ENCODE measurements at places on chromosomes 5 and 9. TPM values are rescaled to one million over a fixed set of nuclear protein-coding genes. Genes with fewer than 3 reads are reported as not detected.

DNA sequence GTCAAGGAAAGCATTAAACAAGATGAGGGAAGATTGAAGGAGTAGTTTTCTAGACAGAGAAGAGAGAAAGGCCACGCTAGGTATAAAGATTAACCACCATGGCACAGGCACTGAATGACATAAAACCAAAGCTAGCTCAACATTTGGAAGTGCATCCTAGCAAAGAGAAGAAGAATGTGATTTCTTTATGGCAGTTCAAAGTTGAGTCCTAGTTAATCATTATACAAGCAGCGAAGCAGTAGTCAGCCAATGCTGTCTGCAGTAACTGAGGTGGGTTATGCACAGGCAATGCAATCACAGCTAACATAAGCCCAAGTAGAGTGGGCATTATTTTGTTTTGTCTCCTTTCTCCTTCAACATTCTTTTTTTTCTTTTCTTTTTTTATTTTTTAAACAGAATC is 24.0 kb upstream of the ANKRD31 start:
- DNase-seq: no peak

GRCh38 chr9:589723-590122 is 251.8 kb upstream of the DMRT1 start:
- no peak for DNase-seq

GRCh38 chr5:111655169-111655924 is 101.6 kb downstream of the NREP start:
- no peak for DNase-seq

GRCh38 chr5:67434466-67434865 is 237.9 kb upstream of the CD180 start:
- DNase-seq: no peak

DNA sequence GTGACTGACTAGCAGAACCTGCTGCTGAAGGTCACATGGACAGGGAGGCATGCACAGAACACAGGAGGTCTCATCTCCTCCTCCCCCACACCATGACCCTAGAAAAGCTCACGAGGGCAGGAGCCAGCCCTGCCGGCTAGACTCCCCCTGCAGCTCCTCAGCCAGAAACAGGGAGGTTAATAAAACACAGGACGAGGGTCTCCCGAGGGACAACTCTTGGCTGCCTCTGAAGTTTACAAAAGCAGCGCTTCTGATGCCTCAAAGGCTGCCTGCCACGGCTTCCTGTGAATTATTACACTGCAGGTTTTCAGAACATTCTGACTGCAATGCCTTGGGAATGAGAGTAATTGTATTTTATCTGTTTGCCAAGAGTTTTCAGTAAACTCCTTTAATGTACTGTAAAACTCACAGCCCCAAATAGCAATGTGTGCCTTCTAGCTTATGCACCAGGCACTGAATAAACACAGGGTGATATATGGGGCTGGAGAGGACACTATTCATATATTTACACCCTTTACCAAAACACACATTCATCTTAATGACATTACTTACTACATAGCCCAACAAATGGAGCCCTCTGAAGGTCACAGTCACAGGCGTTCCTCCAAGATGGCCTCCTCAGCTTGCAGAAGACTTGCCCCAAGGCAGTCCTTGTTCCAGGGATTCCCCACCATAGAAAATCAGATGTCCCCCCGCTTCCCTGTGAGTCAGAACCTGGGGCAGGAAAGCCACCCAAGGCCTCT is 83.7 kb downstream of the C5orf15 start:
- DNase-seq: no peak

DNA sequence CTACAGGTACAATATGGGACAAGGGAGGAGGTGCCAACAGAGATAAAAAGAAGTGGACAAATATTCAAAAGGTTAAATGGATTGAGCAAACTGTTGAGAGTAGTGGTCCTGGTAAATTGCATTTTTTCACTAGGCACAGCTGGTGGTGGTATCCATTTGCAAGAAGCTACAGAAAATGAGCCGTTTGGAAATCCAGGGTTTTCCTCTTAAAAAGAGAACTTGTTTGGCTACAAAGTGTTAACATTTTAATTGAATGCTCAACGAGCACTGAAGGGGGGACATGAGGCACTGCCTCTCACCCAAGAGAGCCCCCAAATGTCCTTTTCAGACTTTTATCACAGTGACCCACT is 491 bp upstream of the ZCCHC9 start:
- DNase-seq: no peak

DNA sequence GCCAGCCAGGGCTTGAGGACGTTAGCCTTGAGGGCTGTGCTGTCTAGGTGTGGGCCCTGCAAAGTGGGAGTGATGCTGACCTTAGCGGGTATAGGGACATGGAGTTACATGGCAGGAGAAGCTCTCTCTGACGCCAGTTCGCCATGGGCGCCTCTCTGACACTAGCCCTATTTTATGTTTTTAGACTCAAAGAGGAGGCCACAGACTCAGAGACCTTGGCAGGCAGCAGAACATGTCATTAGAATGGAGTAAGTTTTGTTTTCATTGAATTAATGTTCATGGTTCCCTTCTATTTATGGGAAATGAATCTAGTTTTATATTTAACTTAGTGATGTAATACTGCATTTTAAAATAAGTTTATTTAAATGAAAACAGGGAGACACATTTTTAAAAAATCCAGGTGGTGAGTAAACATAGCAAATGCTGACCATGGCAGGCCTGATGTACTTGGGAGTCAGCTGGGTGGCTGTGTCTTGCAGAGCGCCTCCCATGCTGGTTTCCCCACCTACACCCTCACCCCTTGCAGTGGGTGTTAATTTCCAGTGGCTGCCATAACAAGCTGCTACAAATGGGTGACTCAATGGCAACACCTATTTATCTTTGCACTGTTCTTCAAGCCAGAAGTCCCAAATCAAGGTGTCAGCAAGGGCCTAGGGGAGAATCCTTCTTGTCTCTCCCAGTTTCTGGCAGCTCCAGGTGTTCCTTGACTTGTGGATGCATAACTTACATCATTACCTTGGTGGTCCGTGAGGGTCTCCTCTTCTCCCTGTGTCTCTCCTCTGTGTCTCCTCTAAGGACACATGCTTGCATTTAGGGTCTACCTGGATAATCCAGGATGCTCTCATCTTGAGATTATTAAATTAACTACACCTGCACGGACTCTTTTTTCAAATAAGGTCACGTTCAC is 25.6 kb upstream of the GFPT2 start:
- DNase-seq: no peak

DNA sequence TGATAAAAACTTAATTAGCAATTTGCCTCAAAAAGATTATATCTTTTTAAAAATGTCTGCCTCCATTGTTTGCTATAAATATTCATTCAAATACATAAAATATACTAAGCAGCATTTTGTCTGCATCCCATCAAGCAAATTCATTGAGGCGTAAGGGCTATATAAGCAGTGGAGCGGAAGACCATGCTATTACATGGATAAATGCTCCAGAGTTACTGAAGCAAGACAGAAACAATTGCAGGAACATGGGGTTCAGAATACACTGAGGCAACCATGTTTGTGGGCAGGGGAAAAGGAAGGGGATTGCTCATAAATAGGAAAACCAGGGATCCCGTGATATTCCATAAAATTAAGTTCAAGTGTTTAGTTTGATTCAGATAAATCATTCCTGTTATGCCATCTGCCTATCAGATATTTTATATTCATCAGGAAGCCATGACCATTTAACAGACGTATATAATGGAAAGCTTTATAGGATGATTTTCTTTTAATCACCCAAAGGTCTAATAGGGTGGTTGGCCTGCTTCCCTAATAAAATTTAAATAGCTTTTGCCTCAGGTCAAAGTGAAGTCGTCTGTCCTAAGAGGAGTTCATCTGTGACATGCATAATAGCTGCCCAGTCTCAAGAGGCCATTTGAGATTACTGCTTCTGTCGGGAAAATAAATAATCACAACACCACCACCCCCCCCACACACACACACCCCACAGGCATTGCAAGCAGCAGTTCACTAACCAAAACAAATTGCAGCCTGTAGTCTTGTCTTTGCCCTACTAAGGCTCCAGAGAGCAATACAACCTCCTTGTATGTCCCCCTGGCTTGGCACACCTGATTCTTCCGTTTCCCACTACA is 105.2 kb downstream of the RASEF start:
- DNase-seq: no peak

DNA sequence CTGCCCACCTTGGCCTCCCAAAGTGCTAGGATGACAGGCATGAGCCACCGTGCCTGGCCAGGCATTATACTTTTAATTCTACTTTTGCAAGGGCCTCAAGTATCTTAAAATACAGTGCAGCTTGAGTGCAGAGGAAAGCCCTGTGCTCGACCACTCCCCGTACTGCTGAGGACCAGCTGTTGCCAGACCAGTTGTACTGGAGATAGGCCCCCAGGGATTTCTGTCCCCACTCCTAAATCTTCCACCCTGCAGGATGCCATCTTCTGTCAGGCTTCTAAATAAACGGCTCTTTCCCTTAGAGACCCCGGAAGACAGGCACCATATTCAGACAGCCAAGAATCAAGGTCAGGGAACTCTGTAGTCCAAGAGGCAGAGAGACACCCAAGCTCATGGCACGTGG is 16.6 kb upstream of the PSMD5 start:
- DNase-seq: no peak

- DNase-seq: no peak
Observed at GRCh38 chr5:117249086-117249815, 674.6 kb upstream of the SEMA6A start.

DNA sequence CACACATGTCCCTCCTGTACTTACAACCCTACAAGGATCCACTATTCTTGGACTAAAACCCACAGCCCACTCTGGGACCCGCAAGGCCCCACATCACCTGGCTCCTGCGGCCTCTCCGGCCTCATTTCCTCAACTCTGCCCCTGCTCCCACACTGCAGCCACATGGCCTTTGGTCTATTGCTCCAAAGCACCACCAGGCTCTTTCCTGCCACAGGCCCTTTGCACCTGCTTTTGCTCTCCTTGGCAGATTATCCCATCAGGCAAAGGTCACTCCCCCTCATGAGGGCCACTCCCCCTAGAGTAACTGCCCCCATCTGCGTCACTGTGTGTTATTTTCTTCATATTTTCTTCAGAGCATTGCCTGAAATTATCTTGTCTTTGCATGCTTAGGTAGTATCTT is 26.1 kb upstream of the CPLX2 start:
- no peak for DNase-seq

DNA sequence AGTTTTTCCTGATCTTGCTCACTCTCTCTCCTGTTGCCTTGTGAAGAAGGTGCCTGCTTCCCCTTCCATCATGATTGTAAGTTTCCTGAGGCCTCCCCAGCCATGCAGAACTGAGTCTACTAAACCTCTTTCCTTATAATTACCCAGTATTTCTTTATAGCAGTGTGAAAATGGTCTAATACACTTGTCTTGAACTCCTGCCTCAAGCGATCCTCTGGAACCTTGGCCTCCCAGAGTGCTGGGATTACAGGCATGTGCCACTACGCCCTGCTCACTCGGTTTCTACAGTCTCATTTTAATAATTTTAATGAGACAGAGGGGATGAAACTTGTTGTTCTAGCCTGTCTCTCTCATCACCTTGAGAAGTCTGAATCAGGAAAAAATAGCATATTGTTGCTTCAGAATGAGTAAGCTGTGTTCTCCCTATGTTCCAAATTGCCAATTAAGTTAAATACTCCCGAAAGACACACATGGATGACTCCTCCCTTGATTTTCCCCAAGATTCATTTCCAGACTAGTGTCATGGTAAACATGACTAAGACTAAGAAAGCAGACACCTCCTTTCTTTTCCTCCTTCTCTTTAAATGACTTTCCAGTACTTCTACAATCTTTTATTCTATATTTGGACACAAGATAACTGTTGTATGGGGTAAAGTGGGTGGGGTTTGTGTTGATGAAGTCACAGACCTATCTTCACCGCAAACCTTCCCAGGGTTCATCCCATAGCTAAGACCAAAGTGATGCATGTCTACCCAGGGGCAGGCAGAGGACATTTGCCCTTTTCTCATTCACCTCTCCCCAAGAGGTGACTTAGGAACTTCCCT is 7.8 kb upstream of the DNAJC18 start:
- DNase-seq: no peak

DNA sequence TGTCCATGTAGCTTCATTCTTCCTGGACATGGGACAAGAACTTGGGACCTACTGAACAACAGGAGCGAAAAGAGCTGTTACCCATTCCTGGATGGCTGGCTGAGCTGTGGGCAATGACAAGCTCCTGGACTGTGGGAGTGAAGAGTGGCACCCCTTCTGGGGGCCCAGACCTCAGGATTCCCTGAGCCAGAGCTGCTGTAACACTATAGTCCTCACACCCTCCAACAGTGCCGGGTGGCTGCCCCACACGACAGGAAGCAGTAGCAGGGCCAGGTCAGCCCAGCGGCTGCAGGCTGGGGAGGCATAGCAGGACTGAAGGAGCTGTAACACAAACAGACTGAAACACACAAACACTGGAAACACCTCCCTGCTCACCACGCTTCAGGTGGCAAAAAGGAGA is 169.7 kb upstream of the IRX2 start:
- no peak for DNase-seq

DNA sequence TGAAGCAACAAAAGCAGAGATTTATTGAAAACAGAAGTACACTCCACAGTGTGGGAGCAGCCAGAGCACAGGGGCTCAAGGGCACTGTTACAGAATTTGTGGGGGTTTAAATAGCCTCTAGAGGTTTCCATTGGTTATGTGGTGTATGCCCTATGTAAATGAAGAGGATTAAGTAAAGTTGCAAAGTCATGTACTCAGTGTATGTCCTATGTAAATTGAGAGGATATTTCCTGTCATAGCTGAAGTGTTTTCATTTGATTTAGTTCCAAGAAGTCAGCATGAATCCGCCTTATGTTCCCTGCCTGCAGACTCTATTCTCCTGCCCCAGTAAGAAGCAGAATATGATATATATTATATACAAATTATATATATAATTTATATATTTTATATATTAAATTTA is 966.0 kb upstream of the COX7C start:
- no peak for DNase-seq

DNA sequence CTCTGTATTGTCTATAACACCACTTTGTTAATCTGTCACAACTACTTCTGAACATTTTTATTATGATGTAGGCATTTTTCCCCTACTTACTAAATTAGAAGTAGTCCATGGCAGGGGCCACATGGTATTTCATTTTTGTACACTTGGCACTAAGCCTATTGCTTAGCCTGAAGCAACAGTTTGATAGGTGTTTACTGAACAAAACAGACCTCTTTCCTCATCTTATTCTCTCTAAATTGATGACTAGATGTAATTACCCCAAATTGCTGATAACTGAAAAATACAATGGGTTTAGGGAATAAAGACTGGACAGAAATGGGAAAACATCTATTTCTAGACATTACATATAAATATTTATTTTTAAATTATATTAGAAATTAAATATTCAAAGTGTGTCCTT is 633.8 kb downstream of the SLCO4C1 start:
- DNase-seq: no peak

- no peak for DNase-seq
Observed at GRCh38 chr9:35609820-35610163, 4.7 kb downstream of the TESK1 start.

- DNase-seq: no peak
Observed at GRCh38 chr5:88707216-88707965, 175.6 kb downstream of the MEF2C start.

The NR2F1-AS1 gene
- 22.3 TPM for total RNA-seq

The IFNA2 gene
- not detected for total RNA-seq

The RLN2 gene
- total RNA-seq: not detected

The IRX4 gene
- 26.8 TPM for total RNA-seq

The PIGO gene
- 13.3 TPM for total RNA-seq

The FRRS1L gene
- 2.2 TPM for total RNA-seq

The CCDC69 gene
- total RNA-seq: 84.5 TPM

All from vagina (tissue), 2 donors.